ENCODE measurements at places on chromosomes 12 and 14.

- DNase-seq = peak; percentile 75
Observed at GRCh38 chr12:78886719-78887407, 22.3 kb downstream of the SYT1 start.

DNA sequence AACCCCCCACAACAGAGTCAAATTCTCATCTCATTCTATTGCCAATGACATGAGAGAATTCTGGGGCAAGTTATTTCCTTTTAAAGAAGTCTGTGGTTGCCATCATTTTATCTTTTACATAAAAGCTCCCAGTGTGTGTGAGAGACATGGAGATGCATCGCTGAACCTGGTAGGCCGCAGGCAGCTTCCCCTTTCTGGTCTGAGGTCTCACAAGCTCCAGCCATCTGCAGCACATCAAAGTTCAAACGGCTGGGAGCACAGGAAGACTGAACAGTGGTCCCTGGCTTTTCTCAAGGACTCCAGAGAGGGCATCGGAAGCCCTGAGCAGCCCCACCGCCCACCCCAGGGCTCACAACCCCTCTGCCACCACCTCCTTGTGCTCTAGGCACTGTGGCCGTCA, 141.7 kb downstream of the RIMBP2 start:
- no peak for DNase-seq

- no peak for DNase-seq
Observed at GRCh38 chr14:27587103-27587502, 989.3 kb upstream of the NOVA1 start.

GRCh38 chr12:86826051-86826450, 569.9 kb upstream of the MGAT4C start:
- DNase-seq = no peak

GRCh38 chr12:81692008-81692407, 67.1 kb downstream of the PPFIA2 start:
- DNase-seq = no peak

GRCh38 chr12:104971306-104971705, 13.2 kb upstream of the SLC41A2 start:
- no peak for DNase-seq

- no peak for DNase-seq
Observed at GRCh38 chr14:104567957-104568225, 11.7 kb upstream of the C14orf180 start.

DNA sequence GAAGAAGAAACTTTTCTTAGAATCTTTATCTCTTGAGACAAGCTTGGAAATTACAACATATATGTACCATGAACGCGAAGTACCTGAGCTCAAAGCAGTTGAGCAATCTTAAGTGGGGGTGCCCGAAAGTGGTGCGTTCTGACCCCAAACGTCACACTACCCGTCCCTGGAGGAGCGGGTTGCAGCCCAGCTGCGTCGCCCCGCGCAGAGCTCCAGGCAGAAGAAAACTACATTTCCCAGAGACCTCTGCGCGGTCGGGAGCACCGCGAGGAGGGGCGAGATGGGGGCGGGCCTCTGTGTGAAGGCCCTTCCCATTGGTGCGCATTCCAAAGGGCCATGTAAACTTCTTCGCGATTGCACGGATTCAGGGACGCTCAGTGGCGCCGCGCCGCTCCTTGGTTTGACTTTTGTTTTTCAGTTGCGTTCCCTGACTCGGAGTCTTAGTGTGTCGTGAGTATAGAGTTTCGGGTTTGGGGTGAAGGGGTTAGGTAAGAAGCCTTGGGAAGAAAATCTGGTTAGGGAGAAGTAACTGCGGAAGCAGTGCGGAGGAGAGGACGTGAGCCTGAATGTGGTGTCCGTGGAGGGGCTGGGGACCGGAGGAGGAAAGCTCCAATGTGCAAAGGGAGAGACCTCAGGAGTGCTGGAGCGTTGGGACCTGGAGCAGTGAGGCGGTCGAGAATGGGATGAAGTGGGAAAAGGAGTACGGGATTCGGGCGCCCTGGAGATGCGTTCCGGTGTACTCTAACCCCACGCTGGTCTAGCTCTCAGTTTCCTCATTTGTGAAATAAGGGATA, at the start of gene CCDC77:
TSS of gene CCDC77 (plus strand) at position 410 of the 794 bp plus-strand sequence. CDS start 7,740 bp downstream, outside the sequence.
- peak; percentile 92 for DNase-seq

DNA sequence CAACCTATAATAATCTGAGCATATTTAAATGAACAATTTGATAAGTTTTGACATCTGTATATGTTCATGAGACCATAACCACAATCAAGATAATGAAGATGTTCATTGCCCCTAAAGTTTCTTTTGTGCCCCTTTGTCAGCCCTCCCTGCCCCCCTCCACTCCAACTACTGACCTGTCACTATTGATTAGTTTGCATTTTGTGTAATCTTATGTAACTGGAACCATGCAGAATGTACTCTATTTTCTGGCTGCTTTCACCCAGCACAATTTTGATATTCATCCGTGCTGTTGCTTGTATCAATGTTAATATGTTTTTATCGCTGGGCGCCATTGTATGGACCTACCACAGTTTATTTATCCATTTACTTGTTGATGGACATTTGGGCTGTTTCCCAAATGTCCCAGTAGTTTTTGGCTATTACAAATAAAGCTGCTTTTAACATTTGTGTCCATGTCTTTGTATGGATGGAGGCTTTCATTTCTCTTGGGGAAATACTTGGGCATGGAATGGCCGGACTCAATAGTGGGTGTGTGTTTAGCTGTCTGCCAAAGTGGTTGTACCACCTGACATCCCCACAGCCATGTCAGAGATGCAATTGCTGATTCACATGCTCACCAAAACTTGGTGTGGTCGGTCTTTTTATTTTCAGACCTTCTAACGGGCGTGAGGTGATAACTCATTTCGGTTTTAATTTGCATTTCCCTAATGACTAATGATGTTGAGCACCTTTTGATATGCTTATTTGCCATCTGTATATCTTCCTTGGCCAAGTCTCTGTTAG, 38.9 kb downstream of the EML1 start:
- DNase-seq = no peak

DNA sequence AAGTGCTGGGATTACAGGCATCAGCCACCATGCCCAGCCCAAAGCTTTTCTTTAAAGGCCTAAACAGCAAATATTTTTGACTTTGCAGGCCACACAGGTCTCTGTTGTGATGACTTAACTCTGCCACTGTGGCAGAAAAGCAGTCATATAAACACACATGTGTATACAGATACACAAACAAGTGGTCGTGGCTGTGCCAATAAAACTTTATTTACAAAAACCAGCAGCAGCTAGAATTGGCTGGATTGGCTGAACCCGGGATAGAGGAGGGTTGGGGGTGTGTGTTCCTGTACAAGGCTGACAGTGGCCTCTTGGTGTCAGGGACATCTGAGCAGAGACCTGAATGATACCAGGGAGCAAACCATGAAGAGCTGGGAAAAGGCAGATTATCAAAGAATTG, 95.6 kb downstream of the NCOR2 start:
- no peak for DNase-seq

- DNase-seq = peak; percentile 94
Observed at GRCh38 chr12:118052324-118053070, 8.5 kb downstream of the WSB2 start.

DNA sequence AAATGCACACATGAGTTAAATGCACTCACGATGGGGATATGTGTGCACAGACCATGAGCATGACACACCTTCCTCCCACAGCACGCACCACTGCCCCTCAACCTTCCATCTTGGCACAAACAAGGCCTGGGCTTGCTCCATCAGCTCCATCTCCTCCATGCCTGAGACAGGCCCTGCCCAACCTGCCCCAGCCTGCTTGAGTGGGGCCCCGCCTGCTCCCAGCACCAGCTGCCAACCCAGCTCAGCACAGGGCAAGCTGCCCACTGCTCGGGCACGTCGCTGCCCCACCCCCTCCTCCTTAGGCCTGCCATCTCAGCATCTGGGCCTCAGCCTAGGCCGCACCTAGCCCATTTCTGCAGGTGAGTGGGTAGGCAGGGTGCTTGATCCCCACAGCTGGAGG, 27.6 kb upstream of the KRT78 start:
- no peak for DNase-seq

- peak; percentile 94 for DNase-seq
Observed at GRCh38 chr12:58920102-58920960, at the start of gene LRIG3. TSS of gene LRIG3 (minus strand) at chr12:58920504. CDS start at chr12:58920235, 269 bp downstream.
